Activated CD4-positive, alpha-beta T cell treated with anti-CD3 and anti-CD28 coated beads for 1 hour (primary cell): ENCODE measurements at places on chromosomes 11 and 22.

- DNase-seq = peak; percentile 34
Observed at GRCh38 chr11:65180877-65181568, 705 bp upstream of the CAPN1 start.

DNA sequence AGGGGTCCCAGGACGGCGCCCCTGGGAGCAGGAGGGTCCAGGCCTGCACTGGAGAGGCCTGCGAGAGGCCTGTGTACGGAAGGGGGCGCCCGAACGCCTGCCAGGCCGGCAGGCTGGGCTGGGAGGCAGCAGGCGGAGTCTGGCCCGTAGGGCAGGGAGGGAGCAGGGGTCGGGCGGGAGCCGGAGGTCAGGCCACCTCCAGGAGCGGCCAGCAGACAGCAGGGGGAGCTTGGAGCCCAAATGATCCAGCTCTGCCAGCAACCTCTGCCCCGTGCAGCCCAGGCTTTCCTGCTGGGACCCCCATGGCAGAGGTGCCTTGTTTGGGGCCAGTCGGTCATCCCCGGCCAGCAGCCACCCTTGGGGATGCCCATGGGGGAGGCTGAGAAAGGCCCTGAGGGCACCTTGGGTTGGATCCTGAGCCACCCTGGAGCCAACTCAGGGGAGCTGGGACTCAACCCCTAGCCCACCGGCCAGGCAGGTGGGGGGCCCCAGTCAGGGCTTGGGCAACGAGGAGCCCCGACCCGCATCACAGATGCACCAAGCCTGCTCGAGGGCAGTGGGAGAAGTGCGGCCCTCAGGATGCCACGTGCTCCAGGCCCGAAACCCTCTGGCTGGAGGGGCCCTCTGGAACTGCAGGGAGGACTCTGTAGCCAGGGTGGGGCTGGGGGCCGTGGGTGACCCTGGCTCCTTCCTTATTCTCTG lies 9.6 kb upstream of the SYT8 start:
- no peak for DNase-seq

GRCh38 chr11:110858547-110858921 lies 146.3 kb upstream of the ARHGAP20 start:
- DNase-seq = no peak

GRCh38 chr11:118223992-118224391 lies 819 bp downstream of the JAML start:
- DNase-seq = no peak

GRCh38 chr11:63862923-63863322 lies 24.0 kb downstream of the MARK2 start:
- no peak for DNase-seq

DNA sequence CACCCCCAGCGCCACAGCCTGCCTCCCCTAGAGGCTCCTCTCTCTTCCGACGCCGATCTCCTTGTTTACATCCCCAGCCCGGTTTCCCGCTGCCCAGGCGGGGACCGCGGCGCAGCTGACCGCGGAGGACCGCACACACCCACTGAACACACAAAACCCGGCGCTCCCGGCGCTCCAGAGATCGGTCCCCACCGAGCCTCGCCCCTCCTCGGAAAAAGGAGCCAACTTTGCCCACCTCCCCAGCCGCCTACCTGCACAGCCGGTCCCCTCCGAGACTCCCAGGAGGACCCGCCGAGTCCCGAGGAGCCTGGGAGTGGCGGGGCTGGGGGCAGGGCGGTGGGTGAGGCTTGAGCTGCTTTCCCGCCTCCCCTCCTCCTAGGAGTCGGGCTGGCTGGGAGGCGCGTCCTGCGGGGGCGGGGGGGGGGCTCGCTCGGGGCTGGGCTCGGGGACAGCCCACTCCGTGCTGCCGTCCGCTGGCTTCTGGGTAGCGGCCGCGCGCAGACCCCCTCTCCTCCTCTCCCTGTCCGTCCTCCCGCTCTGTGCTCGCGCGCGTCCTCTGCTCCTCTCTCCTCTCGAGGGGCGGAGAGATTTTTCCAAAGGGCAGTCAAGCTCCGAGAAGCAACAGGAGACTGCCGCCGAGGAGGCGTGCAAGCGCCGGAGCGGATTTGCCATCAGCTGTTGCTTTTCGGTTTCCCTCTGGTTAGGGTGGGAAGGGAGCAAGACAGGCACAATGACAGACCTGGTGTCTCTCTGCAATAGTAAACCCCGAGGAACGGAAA lies at the start of gene FXYD6:
FXYD6 (minus strand) TSS at position 318 of the 779 bp plus-strand sequence. CDS start 33,882 bp downstream, outside the sequence.
- DNase-seq = no peak

- no peak for DNase-seq
Observed at GRCh38 chr22:28903729-28904128, 20.4 kb downstream of the ZNRF3 start.

GRCh38 chr22:37331856-37332536 lies 49.7 kb downstream of the CYTH4 start:
- no peak for DNase-seq

DNA sequence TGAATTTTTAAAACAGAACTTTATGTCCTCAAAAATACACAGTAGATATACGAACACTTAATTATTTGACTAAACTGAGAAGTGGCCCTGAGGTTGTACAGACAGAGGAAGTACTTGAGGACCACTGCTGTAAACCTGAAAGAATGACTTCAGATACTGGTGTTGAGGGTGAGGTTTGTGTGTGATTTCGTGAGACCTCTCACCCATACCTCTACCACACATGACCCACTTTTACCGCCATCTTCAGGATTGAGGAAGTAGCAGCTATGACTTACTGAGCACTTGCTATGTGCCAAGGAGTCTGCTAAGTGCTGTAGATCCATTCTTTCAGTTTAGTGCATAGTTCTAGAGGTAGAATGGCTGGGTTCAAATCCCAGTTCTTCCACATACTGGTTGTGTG lies 21.9 kb downstream of the MMP13 start:
- no peak for DNase-seq

DNA sequence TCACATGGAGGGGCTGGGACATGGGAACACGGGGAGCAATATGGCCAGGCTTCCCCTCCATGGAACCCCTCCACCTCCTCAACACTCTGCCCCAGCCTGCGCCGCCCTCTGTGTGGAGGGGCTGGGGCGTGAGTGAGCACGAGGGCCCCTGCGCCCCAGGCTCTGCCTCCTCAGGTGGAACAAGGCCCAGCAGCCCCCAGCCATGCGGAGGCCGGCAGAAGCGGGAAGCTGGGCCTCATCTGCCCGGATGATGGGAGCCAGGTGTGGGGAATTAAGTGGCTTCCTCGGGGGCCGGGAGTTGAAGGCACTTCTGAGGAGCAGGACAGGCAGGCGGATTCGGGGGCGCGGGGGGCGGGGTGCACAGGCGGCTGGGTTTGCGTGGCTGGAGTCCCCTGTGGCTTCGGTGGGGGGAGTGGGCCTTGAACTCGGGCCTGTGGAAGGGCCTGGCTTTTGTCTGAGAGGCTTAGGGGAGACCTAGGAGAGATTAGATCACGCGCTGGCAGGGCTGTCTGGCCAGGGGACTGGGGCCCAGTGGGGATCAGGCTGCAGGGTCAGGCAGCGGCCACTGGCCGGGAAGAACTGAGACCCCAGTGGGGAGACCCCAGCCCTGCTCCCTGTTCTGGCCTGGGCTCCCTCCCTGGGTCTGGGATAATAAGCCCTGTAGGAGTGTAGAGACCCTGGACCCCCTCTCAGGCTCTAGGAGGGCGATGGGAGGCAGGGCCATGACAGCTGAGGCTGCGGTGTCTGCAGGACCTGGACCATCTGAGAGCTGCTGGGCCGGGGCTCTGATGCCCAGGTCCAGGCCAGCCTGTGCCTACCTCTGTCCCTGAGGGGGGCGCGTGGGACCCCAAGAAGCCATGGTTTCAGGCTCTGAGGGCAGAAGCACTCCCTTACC lies 13.3 kb downstream of the PRR33 start:
- DNase-seq = no peak

GRCh38 chr11:35214792-35215193 lies 75.8 kb downstream of the CD44 start:
- DNase-seq = no peak

DNA sequence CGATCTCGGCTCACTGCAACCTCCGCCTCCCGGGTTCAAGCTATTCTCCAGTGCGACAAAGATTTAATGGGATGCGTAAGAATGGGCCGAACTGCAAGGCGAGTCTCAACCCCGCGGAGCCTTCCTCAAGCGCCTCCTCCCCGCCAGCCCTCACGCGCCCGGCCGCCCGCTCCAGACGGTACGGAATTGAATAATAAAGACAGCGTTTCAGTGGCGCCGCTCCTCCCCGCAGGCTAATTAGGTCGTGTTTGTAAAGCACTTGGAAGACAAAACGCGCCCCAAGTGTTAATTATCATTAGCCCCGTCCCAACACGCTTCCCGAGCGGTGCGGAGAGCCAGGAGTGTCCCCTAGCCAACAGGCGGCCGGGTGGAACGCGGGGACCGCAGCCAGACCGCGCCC lies 192.0 kb downstream of the BUD13 start:
- no peak for DNase-seq

GRCh38 chr22:30564761-30565119 lies 9.7 kb downstream of the GAL3ST1 start:
- DNase-seq = no peak

DNA sequence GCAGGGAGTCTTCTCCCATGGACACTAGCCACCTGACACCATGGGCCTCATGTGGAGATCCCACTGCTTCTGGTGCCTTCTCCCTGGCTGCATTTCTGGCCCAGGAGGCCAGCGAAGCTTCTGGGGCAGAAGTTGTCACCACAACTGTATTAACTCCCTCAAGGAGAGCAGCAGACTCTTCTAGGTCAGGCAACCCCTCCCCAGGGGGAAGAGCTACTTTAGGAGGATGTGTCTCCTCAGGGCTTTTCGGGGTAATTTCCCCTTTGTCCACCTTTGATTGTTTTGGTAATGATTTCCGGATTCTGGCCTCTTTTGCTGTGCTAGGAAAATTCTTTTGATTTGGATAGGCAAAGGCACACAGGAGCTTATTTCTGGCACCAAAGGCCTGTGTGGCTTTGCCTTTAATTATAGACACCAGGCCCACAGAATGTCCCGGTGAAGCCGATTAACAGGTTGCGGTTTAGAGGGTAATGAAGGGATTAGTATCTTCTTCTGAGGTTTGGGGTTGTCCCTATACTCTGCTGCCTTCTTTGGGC lies 8.9 kb upstream of the UCP2 start:
- DNase-seq = no peak

DNA sequence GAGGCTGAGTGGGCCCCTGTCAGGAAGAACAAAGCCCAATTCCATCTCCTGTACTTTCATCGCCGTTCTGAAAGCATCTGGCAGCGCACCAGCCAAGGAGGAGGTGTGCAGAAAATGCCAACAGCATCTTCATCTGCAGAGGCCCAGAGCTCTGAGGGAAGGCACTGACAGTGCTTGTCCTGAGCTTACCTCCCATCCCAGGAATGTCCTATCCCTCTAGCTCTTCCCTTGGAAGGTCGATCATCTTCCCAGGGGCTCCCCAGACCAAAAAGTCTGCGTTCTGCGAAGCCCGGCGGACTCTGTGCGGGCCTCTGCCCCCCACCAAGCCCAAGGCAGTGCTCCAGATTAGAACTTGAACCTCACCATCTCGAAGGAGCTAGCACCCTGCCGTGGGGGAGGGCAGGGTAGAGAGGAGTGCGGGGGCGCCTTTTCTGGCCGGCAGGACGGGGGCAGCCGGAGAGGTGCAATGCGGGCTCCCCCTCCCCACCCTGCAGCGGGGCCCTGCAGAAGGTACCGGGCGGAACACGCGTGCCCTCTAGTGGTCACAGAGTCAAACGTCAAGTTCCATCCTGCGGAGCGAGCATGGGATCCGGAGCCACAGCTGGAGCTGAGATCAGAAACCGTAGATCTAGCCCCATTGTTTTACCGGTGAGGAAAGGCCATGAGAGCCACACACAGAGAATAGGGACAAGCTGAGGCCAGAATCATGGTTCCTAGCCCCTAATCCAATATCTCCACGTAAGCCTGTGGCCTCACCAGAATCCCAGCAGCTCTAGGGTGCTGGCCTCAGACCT lies 5.0 kb downstream of the SCN2B start:
- DNase-seq = peak; percentile 57

DNA sequence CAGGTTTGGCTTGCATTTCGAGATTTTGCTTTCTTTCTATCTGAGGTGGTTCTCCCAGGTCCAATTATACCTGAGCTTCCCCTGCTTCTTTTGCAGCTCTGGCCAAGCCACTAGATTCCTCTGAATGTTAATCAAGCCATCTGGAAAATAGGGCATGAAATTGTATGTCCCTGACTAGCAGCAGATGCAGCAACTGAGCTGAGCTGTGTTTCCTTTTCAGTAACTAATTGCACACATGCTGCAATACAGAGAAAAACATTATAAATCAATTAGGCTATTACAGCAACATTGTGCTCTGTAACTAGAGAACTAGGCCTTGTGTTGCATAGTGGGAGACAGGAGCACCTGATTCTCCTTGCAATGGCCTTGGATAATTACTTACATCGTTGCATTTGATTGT lies 408.3 kb downstream of the ETS1 start:
- DNase-seq = no peak

- no peak for DNase-seq
Observed at GRCh38 chr11:119094816-119095065, 6.9 kb downstream of the DPAGT1 start.

- DNase-seq = no peak
Observed at GRCh38 chr11:44957776-44958564, 7.3 kb upstream of the TP53I11 start.

- no peak for DNase-seq
Observed at GRCh38 chr22:23789121-23789520, 2.4 kb downstream of the SMARCB1 start.

- no peak for DNase-seq
Observed at GRCh38 chr11:46519351-46519750, 74.5 kb downstream of the AMBRA1 start.

GRCh38 chr11:44870181-44870580 lies 80.5 kb downstream of the TP53I11 start:
- no peak for DNase-seq

DNA sequence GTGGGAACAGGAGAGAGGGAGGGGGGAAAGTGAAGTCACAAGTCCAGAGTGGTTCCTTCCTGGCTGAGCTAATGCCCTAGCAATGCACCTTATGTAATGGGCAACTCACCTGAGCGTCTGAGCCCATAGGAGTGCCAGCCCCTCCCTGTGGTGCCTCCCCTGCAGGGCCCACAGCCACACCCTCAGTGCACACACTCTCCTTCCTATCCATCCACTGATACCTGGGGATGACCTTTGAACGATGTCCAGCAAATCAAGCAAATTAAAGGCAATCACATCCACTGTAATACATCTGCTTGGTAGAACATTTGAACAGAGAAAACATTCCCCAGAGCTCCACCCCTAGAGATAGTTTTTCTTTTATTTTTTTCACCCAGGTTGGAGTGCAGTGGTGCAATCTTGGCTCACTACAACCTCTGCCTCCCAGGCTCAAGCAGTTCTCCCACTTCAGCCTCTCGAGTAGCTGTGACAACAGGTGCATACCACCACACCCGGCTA lies 19.6 kb upstream of the MICAL2 start:
- DNase-seq = no peak
